SJCRH30 (cell line): ENCODE measurements at places on chromosomes 2 and 18.

DNA sequence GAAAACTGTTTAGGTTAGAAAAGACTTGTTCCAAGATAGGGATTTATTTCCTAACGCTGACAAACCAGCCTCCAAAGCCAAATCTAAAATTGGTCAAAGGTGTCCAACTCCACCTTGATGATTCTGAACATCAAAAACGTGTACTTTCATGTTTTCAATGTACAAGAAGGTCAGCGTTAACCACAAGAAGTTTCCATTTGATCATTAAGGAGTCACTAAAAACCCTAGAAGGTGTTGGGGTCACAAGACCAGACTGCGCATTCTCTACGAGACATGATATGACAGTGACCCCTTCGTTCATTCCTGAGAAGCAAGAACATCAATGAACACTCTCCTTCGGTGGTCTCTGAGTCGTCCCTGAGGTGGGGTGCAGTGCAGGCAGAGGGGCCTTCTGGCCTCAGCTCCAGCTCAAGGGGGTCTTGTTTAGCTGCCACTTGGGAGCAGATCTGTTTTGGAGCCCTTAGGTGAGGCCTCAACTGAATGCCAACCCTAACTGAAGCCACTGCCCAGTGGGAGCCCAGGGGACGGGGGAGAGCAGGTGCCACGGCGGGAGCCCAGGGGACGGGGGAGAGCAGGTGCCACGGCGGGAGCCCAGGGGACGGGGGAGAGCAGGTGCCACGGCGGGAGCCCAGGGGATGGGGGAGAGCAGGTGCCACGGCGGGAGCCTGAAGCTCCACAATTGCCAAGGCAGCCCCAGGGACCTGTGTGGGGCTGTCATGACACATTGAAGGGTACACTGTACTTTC, 55.2 kb downstream of the PARD6G start:
- DNase-seq, result no peak
- H3K27ac ChIP-seq, result no peak overlapping the region
- no peak overlapping the region for H3K4me3 ChIP-seq
- H3K27me3 ChIP-seq, result no peaks in the 10 kb centered on the region
- no peaks in the 10 kb centered on the region; the same call in 1 of the 2 replicates for H3K4me1 ChIP-seq
- H3K36me3 ChIP-seq, result no peaks in the 10 kb centered on the region

- no peak for DNase-seq
- no peaks in the 10 kb centered on the region for H3K36me3 ChIP-seq
- no peaks in the 10 kb centered on the region for H3K27me3 ChIP-seq
- H3K4me1 ChIP-seq, result peaks cover 6% of the 10 kb centered on the region; the same call in 1 of the 2 replicates
- no peak overlapping the region for H3K4me3 ChIP-seq
These were observed 9.7 kb downstream of the COBLL1 start for GRCh38 chr2:164831887-164832286.

DNA sequence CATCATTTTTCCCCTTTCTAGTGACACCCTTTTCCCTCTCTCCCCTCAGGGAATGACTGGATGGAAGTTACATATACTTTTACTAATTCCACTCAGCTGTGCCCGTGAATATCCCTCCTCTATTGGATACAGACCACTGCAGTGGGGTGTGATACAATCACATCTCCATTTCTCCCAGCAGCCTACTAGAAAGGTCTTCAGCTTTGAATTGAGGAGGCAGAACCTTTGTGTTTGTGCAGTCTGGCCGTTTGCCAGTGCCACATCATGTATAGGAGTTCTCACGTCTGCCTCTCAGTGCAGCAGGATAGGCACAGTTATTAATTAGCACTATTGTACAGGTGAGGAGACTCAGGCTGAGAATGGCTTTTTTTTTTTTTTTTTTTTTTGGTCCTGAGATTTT, 16.4 kb downstream of the TNFRSF11A start:
- no peaks in the 10 kb centered on the region for H3K27me3 ChIP-seq
- no peak for DNase-seq
- H3K27ac ChIP-seq, result no peak overlapping the region
- no peak overlapping the region for H3K4me3 ChIP-seq

GRCh38 chr18:32771871-32772580, 797 bp downstream of the KLHL14 start:
- peak; percentile 4 for DNase-seq
- H3K4me3 ChIP-seq, result no peak overlapping the region
- no peaks in the 10 kb centered on the region for H3K27me3 ChIP-seq
- no peak overlapping the region for H3K27ac ChIP-seq
- no peaks in the 10 kb centered on the region for H3K4me1 ChIP-seq

DNA sequence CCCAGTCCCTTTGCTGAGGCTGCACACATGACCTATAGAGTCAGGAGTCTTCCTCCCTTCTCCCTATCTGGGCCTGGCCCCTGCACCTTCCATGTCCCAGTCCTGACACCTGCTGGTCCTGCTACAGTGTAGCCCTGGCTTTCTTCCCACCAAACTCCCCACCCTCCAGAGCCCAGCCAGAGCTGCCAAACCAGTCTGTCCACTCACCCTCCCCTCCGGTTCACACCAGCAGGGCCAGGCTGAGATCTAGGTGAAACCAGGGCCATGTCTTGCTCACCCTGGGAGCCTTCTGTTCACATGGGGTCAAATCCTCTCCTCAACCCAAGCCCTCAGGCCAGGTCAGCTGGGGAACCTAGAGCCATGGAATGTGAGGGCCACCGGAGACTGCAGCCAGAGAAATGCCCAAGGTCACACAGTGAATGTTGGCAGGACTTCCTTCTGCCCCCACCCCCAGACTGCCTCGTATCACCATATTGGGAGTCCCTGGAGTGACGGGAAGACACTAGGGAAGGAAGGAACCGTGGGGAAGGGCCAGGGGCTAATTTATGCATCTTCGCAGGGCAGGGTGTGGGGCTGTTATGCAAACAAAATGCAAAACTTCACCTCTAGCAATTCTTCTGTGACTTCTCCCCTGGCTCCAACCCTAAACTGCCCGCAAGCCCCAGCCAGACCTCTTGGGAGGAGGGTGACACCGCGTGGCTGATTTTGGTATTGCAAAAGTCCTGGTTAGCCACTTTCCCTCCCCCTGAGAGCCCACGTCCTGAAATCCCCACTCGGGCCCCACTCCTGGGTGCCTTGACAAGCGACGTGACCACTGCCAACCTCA, 14.6 kb downstream of the TNS1 start:
- H3K27ac ChIP-seq, result no peak overlapping the region
- peak; percentile 61 for DNase-seq

- DNase-seq, result peak; percentile 24
- peaks cover 1% of the 10 kb centered on the region for H3K36me3 ChIP-seq
- no peak overlapping the region for H3K27ac ChIP-seq
- 0 out of 2 replicates have a peak overlapping the region, but pooled peaks have one; percentile 1 for H3K4me3 ChIP-seq
- H3K27me3 ChIP-seq, result no peaks in the 10 kb centered on the region
These were observed 3.1 kb upstream of the MOB1A start for GRCh38 chr2:74181739-74182138.

GRCh38 chr2:98102878-98103277, 15.9 kb downstream of the VWA3B start:
- H3K36me3 ChIP-seq, result no peaks in the 10 kb centered on the region; the same call in 1 of the 2 replicates
- no peak overlapping the region for H3K4me3 ChIP-seq
- DNase-seq, result no peak
- no peaks in the 10 kb centered on the region for H3K27me3 ChIP-seq
- no peaks in the 10 kb centered on the region for H3K4me1 ChIP-seq

- no peak overlapping the region for H3K4me3 ChIP-seq
- no peaks in the 10 kb centered on the region for H3K36me3 ChIP-seq
These were observed 110.9 kb downstream of the SS18 start for GRCh38 chr18:25979369-25980040.

- H3K27me3 ChIP-seq, result no peaks in the 10 kb centered on the region
- no peak overlapping the region for H3K4me3 ChIP-seq
- H3K27ac ChIP-seq, result no peak overlapping the region
- H3K36me3 ChIP-seq, result no peaks in the 10 kb centered on the region; the same call in 1 of the 2 replicates
These were observed 83.3 kb upstream of the SCN1A start for GRCh38 chr2:166211079-166211478.

- H3K27me3 ChIP-seq, result no peaks in the 10 kb centered on the region
- DNase-seq, result no peak
- no peak overlapping the region for H3K27ac ChIP-seq
These were observed 197.5 kb downstream of the ZEB2 start for GRCh38 chr2:144322379-144322778.

DNA sequence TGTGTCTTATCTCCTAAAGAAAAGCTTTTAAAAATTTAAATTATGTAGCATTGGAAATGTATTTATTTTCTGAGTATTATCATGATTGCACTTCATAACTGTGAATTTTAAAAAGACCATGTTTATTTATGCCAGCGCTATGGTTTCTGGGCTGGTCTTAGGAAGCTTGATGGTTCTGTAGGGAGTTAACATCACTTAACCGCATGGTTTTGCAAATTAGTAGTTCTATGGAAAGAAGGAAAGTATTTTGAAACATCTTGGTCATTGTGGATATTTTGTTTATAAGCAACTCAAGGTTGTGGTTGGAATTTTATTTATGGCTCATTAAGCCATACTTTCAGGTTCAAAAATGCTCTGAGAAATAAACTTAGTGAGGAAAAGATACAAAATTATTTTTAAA, 549.4 kb downstream of the STK39 start:
- H3K36me3 ChIP-seq, result no peaks in the 10 kb centered on the region
- H3K27me3 ChIP-seq, result no peaks in the 10 kb centered on the region
- H3K27ac ChIP-seq, result no peak overlapping the region
- H3K4me3 ChIP-seq, result no peak overlapping the region
- DNase-seq, result no peak
- H3K4me1 ChIP-seq, result no peaks in the 10 kb centered on the region
